ENCODE measurements at places on chromosomes 3 and 15.

GRCh38 chr3:181210275-181210674, 220.7 kb upstream of the DNAJC19 start:
- DNase-seq = no peak

DNA sequence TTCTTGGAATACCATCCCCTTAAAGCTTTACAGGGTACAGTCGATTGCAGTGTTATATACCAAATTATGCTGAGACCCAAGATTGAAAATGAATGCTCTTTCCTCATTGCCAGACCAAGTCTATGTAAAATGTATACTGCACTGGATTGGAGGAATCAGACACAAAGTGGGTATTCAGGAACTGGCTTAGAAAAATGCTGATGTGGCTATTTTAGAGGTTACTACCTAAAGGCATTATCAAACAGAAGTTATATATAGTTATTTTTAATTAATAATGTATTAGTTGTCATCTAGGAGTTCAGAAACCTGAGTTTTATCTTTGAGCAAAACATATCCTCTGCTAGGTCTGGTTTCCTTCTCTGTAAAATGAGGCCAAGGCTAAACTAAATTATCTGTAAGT, 3.6 kb upstream of the SPG21 start:
- DNase-seq = no peak

DNA sequence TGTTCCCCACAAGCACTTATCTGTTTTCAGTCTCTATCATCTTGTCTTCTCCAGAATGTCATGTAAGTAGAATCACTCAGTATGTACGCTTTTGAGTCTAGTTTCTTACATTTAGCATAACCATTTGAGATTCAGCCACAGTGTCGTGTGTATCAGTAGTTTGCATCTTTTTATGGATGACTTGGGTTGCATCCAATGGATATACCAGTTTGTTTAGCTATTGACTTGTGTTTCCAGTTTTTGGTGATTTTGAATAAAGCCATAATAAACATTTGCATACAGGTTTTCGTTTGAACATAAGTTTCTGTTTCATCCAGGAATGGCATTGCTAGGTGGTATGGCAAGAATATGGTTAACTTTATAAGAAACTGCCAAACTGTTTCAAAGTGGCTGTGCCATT, 12.1 kb downstream of the GRIP2 start:
- DNase-seq = no peak

GRCh38 chr3:123805504-123805903, 78.6 kb downstream of the MYLK start:
- DNase-seq = no peak

DNA sequence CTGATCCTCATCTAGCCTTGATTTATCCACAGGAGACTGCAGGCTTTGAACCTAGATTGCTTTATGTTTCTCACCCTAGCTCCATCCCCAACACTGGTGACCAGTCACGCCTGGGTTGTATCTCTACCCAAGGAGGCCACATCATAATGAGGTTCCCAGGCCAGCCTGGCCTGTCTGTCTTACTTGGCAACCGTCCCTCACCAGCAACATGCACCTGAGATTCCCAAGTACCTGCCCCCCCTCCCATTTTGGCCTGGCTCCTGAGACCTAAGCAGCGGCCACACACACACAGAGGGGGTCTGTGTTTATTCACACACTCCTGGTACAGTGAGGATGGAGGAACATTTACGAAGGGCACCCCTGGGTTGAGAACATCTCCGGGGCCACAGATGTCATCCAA, 2.4 kb downstream of the CAMK2N2 start:
- no peak for DNase-seq

DNA sequence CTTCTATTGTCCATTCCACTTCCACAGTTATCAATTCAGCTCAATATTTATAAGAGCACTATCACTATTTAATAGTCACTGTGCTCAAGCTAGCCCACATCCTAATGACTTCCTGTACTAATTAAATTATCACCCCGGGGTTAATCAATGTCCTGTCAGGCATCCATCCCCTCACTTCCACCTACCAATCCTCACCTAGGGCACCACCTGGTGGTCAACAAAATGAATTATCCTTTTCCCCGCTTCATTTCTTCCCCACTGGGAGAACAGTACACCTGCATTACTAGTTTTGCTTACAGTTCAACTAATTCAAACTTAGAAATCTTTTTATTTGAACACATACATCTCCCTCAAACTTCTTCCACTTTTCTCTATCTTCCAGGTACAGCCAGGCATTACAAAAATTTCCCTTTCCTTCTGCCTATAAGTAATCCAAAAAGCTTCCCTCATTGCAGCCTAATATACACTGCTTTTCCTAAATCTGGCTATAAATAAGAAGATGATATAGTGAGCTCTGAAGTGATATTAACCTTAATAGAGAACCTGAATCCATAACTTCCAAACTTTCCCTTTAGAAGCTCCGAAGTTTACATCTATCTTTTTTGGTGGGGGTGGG, 68.5 kb downstream of the TMCC1 start:
- DNase-seq = peak; percentile 28

DNA sequence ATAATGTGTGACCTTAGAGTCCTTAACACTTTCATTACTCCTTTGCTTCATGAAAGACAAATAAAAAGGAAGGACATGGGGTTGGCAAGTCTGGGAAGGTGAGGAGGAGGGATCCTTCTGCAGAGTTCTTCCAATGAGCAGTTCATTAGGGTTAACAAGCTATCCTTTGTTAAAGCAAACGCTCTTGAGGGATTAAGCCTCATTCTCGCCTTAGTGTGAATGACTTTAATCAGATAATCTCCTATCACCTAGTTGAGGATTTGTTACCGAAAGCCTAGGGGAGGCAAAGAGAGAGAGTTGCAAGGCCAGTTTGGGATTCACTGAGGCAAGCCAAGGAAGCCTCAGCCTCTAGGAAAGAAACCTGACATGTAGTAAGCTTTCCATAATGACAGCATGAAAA, 7.4 kb upstream of the MBNL1 start:
- DNase-seq = no peak

DNA sequence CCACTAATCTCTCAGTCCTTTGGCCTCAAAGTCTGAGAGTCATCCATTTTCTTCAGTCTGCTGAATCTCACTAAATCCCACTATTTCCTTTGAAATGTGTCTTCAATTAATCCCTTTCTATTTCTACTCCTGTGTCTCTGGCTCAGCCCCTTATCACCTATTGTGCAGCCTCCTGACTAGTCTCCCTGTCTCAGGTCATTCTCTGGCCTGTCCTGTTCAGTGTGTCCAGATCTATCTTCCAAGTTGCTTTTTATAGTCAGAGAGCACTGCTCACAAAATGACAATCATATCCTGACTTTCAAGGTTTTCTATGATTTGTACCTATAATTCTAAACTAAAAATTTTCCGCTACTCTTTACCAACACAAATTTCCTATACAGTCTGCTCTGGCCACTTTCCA, 7.6 kb downstream of the ROPN1 start:
- no peak for DNase-seq

DNA sequence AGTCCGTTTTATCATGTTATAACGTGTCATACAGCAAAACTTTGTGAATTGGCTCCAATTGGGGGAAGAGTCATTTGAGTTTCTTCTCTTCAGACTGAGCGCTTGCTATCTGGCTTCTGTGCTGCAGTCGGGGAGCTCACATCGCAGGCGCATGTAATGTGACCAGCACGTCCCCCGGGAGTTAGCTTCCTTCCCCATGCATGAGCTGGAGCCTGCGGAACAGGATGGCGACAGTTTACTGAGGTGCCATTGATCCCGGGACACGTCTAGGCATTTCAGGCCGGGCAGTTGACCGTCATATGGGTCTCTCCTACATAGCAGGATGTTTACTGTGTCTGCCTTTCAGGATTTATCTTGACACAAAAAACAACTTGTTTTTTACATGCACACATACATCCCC, 44.8 kb downstream of the CMTM8 start:
- no peak for DNase-seq

DNA sequence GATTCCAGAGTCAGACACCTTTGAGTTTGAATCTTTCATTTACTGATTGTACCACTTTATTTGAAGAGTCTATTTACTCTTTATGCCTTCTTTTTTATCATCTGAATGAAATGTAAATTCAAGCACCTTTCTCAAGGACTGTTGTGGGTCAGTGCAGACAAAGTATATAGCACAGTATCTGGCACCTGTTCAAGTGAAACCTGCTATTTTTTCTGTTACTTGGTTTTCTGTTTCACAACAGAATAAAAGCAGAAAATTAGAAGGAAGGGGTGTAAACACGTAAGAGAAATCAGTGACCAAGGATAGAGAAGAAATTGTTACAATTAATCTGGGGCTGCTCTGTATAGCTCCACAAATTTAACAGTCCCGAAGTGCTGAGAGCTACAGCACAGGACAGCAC, 357.4 kb downstream of the RSL24D1 start:
- DNase-seq = no peak

Measured in activated naive CD4-positive, alpha-beta T cell treated with Interleukin-2 at 50 U/mL for 16 hours (primary cell).